Activated T-cell treated with anti-CD3 and anti-CD28 coated beads, Interleukin-2, amount 50 U/mL, for 72 hours (primary cell): ENCODE measurements at places on chromosomes 12 and 14.

GRCh38 chr12:69686731-69687130 lies 12.4 kb downstream of the BEST3 start:
- no peak for DNase-seq

GRCh38 chr14:66087231-66087630 lies 398.9 kb upstream of the CCDC196 start:
- DNase-seq = no peak

DNA sequence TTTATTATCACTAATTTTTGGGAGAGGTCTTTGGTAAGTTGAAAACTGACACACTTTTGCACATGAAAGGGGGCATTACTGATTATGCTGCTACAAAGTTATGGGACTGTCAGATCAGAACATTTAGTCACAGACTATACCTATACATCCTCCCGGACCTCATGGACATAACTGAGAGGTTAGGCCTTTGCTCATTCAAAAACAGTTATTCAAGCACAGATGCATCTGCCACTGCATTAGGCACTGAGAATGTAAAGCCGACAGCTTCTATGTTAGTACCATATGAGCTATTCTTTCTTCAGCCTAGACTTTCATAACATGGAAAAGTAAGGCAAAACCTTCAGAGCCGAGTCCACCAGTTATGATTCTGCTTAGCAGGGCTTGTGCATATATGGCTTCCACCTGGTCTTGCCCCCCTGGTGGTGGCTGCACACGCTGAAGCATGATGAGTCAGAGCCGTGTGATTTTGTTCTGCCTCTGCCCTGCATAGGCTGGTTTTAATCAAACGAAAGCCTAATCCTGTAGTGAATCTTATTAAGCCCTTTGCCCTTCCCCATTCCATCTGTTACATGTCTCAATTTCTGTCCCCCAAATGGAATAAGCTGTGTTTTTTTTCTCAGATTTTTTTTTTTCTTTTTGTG lies 21.8 kb upstream of the RNU6-8 start:
- peak; percentile 8 for DNase-seq

DNA sequence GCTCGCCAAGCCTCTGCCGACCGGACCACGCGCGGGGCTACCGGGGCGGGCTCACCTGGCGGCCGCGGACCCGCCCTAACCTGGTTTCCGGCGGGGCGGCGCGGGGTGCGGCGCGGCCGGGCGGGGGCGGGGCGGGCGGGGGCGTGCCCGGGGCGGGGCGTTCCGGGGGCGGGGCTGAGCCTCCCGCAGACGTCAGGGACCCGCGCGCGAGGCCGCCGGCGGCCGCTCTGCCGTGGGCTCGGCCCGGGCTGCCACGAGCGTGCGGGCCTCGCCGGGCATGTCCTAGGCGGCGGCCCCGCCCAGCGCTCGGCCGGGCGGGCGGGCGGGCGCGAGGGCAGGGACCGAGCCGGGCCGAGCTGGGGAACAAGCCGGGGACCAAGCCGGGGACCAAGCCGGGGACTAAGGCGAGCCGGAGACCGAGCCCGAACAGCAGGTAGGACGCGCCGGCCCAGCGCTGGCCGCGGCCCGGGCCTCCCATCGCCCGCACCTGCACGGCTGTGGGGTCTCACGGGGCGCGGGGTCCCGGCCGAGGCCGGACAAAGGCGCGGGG lies at the start of gene CEP170B:
Gene CEP170B, plus strand, starts transcription at position 188 of the 550 bp plus-strand sequence. CDS start 3,183 bp downstream, outside the sequence.
- peak; percentile 52 for DNase-seq

- DNase-seq = no peak
Observed at GRCh38 chr12:64389154-64389553, 1.4 kb downstream of the C12orf56 start.
